ENCODE measurements at places on chromosomes 1 and 21. TPM values are rescaled to one million over a fixed set of nuclear protein-coding genes. Genes with fewer than 3 reads are reported as not detected.

DNA sequence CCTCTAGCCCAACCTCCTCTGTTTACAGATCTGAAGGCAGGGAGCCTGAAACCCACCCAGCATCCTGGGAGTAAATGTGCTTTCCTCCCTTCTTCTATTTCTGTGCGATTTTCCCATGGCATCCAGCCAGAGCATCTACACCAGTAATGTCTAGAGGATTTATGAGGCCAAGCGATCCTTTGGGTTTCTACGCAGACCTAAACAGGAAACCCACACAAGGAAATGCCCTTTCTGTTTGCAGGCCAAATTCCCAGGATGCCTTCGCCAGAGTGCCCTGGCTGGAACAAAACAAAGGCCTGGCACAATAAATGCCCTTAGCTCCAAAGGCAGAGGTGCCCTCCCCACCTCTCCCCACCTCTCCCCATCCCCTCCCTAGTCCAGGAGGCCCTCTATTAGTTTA, 110.5 kb upstream of the CDC42BPA start:
- DNase-seq: peak; percentile 73

- DNase-seq: peak; percentile 57
Measured at GRCh38 chr21:38945545-38946245, 140.0 kb downstream of the ETS2 start.

DNA sequence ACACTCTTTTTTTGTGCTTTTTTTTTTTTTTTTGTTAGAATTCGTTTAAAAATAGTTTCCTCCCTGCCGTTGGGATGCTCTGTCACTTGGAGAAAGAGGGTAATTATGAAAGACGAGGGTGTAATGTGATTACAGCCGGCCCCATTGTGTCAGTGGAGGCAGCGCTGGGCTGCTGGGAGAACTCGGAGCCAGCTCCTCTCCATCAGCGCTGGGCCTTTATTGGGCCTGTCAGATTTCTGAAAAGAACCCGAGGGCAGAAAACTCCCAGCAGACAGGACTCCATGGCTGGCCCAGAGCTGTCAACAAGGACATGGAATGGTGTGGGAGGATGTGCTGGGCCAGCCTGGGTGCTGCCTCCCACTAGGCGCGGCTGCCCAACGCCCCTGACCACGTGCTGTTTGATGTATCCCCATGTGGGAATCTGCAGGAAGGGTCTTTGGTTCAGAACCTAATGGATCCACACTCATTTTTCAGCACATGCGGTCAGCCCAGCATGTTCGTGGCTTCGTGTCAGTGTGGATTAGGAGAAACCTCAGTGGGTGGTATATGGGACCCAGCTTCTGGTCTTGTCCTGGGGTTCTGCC, 222.6 kb upstream of the KIAA0040 start:
- DNase-seq: no peak

GRCh38 chr1:51238034-51238403, 1.9 kb downstream of the RNF11 start:
- peak; percentile 63 for DNase-seq

The ESRRG gene
- total RNA-seq: not detected
